ENCODE measurements at places on chromosomes 7 and 10.

- no peak for DNase-seq
Measured at GRCh38 chr7:127877951-127878350, 153.3 kb downstream of the LRRC4 start.

GRCh38 chr7:4715410-4715776 is 33.3 kb downstream of the FOXK1 start:
- no peak for DNase-seq

GRCh38 chr7:158022601-158023000 is 565.0 kb downstream of the PTPRN2 start:
- no peak for DNase-seq

DNA sequence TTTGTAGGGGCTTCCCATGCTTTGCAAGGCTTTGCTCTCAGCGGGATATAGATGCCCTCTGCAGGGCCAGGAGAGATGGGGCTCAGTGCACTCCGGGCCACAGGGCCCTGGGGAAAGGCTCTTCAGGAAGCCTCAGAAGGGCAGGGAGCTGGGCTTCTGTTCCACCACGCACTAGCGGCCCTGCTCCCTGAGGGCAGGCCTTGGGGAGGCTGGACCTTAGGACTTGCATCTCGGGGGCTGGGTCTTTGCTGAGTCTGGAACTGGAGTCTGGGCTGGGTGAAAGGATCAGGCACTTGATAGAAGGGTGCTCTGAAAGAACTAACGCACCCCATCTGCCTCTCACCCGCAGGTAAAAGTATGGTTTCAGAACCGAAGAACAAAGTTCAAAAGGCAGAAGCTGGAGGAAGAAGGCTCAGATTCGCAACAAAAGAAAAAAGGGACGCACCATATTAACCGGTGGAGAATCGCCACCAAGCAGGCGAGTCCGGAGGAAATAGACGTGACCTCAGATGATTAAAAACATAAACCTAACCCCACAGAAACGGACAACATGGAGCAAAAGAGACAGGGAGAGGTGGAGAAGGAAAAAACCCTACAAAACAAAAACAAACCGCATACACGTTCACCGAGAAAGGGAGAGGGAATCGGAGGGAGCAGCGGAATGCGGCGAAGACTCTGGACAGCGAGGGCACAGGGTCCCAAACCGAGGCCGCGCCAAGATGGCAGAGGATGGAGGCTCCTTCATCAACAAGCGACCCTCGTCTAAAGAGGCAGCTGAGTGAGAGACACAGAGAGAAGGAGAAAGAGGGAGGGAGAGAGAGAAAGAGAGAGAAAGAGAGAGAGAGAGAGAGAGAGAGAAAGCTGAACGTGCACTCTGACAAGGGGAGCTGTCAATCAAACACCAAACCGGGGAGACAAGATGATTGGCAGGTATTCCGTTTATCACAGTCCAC is 5.4 kb downstream of the EMX2 start:
- DNase-seq, result no peak

DNA sequence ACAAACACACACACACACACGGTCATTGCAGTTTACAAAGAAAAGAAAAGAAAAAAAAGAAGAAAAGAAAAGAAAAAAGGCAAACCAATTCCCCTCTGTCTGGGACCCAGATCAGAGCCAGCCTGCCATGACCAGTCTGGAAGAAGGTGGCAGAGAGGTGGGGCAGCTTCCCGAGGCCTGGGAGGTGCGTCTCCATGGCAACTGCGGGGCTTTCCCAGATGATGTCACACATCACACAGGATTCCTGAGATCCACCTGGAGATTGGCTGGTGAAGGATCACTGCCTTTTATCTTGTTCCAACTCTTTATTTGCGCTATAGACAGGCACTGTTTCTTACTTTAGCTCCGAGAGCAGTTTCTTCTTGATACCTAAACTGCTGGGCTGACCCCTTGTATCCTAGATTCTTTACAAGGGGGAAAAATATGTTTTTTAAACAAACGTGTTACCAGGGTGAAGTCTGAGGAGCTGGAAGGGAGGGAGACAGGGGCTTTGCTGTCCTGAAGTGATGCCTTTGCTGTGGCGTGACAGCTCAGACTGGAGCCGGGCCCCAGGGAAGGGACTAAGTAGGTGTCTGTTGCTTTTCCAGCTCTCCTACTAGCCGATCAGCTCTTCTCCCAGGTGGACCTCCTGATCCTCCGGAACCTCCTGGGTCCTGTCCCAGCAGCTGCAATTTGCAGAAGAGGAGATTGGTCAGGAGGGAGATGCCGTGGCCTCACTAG is 298.5 kb downstream of the KLF6 start:
- DNase-seq, result no peak

GRCh38 chr10:61992671-61993668 is 91.5 kb downstream of the ARID5B start:
- DNase-seq, result peak; percentile 17

GRCh38 chr10:76721891-76722505 is 915.6 kb downstream of the KCNMA1 start:
- DNase-seq, result no peak

DNA sequence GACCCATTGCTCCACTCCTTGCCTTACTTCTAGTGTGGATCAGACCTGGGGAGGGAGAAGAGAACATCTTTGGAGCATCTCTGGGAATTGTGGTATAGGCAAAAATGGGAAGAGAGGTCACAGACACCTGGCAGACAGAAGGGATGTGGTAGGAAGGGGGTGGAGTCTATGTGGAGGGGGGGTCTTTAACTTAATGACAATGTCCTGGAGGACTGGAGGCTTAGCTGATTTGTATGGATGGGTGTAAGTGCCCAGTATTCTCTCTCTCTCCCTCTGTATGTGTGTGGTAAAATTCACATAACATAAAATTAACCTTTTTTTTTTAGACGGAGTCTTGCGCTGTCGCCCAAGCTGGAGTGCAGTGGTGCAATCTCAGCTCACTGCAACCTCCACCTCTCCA is 3.1 kb upstream of the LDB1 start:
- DNase-seq, result no peak

DNA sequence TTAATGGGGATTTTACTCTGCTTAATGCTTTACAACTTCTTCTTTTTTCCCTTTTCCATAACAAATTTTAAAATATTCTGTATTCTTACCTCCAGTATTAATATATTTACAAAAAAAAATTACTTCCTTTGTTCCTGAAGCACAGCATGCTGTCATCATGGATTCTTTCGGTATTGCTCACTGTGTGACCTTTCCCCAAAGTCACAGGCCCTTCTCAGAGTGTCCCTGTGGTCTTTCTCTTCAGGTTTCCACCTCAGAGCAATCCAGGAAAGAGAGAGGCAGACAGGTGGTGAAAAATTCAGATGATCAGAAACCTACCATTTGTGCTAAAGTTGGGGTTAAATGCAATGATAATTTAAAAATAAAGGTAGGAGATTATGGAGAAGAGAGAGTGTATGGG is 13.0 kb downstream of the AOAH start:
- DNase-seq, result no peak

DNA sequence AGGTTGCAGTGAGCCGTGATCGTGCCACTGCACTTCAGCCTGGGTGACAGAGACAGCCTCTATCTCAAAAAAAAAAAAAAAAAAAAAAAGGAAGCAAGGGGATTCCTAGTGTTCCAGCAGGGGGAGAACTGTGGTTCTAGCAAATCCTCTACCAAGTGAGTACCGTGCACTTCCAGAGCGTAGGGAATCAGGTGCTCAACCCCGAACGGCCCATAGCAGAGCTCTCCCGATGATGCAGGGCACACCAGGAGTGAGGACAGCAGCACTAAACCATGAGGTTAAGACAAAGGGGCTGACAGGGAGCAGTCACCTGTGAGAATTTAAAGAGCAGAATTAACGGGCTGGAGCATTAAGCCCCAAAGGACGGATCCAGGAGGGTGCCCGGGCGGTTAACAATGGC is 173.6 kb downstream of the PTPRN2 start:
- no peak for DNase-seq

GRCh38 chr10:95394161-95394880 is 103.5 kb upstream of the PDLIM1 start:
- no peak for DNase-seq

DNA sequence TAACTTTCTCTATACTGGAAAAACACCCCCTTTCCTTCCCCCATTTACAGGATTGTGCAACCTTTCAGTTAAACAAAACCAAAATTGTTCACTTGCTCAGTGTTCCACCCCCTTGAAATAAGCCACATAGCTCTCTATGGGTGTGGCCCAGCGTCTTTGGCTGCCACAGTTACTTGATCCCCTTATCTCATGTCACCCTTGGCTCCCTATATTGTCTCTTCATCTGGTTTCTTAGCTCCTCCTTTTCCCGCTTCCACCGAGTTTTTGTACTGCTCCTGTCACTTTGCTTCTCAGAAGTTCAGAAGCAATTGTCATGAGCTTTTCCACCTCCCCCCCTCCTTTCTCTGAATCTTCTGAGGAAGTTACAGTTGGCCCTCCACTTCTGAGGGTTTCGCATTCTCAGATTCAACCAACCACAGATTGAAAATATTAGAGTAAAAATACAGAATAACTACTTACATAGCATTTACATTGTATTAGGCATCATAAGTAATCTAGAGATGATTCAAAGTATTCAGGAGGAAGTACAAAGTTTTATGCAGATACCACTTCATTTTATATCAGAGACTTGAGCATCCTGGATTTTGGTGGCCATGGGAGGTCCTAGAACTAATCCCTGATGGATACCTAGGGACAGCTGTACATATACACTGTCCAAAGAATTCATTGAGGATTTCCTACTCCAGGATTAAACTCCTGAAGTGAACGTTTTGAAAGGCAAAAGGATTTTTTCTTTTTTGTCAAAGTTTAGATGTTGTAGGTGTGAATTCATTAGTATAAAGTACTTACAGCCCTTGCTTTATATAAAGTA is 60.4 kb downstream of the ADD3 start:
- no peak for DNase-seq

All from stimulated activated CD4-positive, alpha-beta T cell treated with anti-CD3 and anti-CD28 coated beads, Interleukin-1b, Interleukin-23, amount 100 ng/mL, for 1 hour (primary cell).